Caki2 (cell line): ENCODE measurements at places on chromosomes 16 and 17.

GRCh38 chr16:13896543-13897182, 23.3 kb upstream of the ERCC4 start:
- no peak for DNase-seq

DNA sequence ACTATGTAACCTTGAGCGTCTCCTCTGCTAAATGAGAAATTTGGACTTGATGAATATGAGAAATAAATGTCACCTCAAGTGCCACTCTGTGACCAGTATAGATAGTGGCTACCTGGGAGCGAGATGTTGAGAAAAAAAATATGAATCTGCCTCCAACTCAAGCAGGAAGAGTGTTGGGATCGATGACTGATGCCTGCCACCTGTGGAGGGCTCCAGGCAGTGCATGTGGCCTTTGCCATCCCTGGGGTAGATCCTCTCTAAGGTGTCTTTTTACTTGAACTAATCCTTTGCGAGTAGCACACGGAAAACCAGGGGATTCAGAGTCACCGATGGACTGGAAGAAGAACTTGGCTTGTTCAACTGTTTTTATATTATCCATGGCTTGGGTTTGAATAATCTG, 9.4 kb downstream of the CCDC182 start:
- DNase-seq = no peak

- DNase-seq = no peak
Measured at GRCh38 chr17:57818066-57818465, 31.8 kb downstream of the MRPS23 start.

DNA sequence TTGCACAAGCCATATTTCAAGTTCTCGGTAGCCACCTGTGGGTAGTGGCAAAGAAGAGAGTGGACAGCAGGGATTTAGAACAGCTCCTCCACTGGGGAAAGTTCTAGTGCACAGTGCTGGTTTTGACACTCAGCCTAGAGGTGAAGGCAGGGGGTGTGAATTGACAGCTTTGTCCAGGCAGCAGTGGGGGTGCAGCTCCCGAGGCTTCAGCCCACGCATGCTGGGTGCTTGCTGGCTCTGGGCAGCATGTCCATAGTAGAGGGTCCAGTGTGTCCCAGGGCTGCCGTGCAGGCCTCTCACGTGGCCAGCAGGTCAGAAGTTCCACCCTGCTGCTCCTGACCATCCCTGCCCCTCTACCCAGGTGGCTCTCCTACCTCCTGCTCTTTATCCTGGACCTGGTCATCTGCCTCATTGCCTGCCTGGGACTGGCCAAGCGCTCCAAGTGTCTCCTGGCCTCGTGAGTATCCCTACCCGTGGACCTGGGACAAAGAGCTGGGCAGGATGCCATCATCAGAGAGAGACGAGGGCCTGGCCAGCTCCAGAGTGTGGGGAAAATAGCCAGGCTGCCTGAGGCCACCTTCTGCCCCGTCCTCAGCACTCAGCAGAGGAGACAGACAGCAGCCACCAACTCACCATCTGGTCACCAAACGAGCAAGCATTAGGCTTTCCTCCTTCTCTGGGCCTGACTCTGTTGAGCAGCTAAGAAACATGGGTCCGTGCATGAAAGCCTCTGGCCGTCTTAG, 29.8 kb downstream of the TTYH2 start:
- no peak for DNase-seq

DNA sequence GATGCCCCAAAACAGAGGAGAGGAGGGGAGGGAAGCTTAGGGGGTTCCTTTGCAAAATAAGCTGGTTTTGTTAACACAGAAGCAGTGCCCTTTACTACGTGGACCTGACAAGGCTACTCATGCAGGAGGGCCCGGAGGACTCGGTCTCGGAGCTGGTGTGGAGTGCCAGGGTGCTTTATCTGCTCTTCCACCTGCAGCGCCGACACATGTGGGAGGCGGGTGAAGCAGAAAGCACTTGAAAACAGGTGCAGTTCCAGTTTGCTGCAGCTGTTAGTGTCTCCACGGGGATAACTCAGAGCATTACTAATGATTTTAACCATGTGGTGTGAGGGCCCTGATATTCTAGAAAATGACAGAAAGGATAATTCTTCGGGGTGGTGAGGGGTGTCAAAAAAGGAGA, 35.0 kb upstream of the MNT start:
- DNase-seq = no peak

DNA sequence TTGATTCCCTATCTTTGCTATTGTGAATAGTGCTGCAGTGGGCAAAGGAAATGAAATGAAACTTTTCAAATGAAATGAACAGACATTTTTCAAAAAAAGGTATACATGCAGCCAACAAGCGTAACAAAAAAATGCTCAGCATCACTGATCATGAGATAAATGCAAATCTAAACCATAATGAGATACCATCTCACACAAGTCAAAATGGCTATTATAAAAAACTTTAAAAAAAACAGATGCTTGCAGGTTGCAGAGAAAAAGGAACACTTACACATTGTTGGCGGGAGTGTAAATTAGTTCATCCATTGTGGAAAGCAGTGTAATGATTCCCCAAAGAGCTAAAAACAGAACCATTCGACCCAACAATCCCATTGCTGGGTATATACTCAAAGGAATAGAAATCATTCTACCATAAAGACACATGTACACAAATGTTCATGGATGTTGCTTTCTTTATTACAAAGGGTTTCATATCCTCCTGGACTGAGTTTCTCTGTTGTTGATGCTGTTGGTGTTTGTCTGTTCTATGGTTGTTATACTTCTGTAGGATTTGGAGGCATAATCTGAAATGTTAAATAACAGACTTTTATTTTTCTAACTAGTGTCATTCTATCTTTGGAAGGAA, 99.3 kb upstream of the SOX9 start:
- no peak for DNase-seq

GRCh38 chr17:47621293-47622179, 28.2 kb upstream of the KPNB1 start:
- peak; percentile 80 for DNase-seq

GRCh38 chr16:8229011-8229520, 361.2 kb downstream of the TMEM114 start:
- no peak for DNase-seq
